Right renal cortex interstitium (tissue), 3 donors: ENCODE measurements at places on chromosomes 3 and 15. TPM values are rescaled to one million over a fixed set of nuclear protein-coding genes. Genes with fewer than 3 reads are reported as not detected.

- no peak for DNase-seq
These were observed 9.7 kb upstream of the FBXL22 start for GRCh38 chr15:63587527-63587926.

- no peak for DNase-seq
These were observed 5.1 kb upstream of the CCR1 start for GRCh38 chr3:46213201-46213600.

DNA sequence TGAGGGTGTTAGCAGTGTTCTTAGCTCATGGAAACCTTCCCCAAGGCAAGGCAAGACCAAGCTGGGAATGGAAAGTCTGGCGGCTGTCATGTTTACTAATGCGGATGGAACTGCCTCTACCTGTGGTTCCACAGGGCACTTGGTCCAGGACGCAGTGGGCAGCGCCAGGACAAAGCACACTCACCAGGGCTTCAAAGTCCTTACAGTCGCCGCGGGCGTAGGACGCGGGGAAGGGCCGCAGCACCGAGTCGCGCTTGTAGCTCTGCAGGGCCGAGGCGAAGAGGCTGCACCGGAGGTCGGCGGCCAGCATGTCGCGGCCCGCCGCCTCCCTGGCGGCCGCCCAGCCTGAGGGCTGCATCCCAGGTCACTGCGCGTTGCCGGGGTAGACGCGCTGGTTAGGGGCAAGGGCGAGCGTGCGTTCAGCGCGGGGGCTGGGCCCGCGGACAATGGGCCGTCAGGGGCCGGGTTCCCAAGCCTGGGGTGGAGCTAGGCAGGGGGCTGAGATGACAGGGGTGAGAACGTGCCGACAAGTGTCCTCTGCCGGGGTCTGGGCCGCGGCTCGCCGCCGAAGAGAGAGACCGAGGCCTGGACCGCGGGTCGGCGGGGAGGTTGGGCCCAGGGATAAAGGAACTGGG lies 497 bp downstream of the PARP16 start:
- DNase-seq: no peak

The CFAP92 gene
- 1.2 TPM for polyA plus RNA-seq

The GOLGA6A gene
- polyA plus RNA-seq: 0.26 TPM

- DNase-seq: no peak
These were observed 36.8 kb downstream of the TRANK1 start for GRCh38 chr3:36907911-36908646.

DNA sequence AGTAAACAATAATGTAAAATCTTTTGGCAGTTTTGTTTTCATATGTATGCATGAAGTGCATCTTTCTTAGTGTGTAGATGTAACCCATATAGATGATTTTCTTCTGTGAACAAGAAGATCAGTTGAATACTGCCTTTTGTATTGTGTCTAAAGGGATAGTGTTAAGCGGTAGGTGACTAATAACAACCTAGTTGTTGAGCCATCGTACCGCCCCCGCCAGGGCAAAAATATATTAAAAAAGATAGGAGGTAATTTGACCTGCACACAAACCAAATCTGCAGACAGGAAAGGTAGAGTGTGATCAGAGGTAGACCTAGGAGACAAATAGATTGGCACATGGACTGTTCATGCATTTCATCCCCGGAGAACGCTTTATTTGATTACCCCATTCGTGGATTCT lies 3.3 kb upstream of the GMNC start:
- no peak for DNase-seq

DNA sequence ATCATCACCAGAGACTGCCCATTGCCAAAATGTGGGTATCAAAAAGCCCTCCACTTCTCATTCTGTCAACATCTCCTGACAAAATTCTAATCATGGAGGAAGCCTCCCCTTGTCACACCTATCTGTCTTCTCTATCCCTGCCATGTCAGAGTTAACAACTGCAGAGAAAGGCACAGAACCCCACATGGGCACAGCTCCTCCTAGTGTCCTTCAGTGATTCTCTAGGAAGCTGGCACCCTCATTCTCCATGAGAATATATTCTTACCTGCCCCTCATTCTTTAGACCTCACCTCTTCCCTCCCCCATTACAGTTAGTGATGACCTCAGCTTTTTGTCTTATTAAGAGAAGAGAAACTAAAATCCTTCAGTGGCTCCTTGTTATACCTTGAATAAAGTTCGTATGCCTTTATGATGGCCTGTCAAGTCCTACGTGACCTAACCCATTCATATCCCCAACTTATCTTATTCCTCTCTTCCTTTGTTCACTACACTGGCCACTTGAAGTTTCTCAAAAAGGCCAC lies 44.6 kb downstream of the NME9 start:
- DNase-seq: no peak

DNA sequence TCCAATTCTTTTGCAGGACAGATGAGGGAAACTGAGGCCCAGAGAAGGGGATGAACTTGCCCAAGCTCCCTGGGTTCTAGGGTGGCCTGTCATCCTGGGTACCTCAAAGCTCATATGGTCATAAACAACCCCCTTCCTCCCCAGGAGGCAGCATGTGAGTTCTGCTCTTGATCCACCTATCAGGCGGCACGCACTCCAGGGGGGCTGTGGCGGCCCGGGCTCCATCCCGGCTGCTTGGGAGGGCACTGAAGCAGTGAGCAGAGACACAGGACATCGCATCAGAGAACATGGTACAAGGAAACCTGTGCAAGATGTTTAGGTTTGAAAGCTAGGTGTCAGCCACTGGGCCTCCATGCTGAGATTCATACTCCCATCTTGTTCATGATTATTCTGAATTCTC lies 34.2 kb downstream of the CPN2 start:
- DNase-seq: no peak

The ZBTB20 gene
- 7.6 TPM for polyA plus RNA-seq
